ENCODE measurements at places on chromosomes 5 and 9.

- no peak for DNase-seq
These were observed 133.1 kb downstream of the KCNIP1 start for GRCh38 chr5:170636801-170637477.

- DNase-seq, result no peak
These were observed 32.7 kb upstream of the RIC1 start for GRCh38 chr9:5596173-5596572.

GRCh38 chr5:150224483-150225027, 34.7 kb downstream of the SLC6A7 start:
- no peak for DNase-seq

DNA sequence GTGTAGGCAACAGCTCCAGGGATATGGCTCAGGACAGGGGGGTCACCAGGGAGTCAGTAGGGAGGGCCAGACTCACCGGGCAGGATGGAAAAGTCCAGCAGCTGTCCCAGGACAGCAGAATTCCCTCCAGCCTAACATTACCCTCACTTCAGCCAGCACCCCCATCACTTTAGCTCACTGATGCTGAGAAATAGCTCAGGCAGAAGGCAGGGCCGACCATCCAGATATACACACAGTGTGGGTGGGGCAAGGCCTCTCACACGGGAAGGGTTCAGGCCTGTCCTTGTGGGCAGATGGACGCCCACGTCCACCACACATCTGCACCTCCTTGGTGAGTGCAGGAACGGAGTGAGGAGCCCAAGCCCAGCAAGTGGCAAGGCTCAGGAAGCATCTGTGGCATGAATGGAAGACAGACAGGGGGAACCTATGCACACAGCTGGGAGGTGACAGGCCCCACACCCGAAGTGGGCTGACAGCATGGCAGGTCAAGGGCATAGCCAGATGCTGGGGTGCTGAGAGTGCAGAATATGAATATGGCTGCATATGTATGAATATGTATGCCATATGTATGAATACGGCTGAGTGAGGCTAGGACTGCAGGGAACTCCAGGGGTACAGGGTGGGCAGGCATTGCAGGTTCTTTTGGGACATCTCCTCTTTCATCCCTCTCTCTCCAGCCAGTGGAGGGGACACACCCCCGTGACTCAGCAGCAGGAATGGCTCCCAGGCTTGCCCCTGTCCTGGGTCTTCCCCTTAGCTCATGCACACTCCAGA, 17.0 kb downstream of the BICD2 start:
- DNase-seq, result no peak

- DNase-seq, result no peak
These were observed 72.5 kb upstream of the CACNA1B start for GRCh38 chr9:137804908-137805630.

- DNase-seq, result no peak
These were observed 32.1 kb downstream of the NCS1 start for GRCh38 chr9:130204341-130204740.

DNA sequence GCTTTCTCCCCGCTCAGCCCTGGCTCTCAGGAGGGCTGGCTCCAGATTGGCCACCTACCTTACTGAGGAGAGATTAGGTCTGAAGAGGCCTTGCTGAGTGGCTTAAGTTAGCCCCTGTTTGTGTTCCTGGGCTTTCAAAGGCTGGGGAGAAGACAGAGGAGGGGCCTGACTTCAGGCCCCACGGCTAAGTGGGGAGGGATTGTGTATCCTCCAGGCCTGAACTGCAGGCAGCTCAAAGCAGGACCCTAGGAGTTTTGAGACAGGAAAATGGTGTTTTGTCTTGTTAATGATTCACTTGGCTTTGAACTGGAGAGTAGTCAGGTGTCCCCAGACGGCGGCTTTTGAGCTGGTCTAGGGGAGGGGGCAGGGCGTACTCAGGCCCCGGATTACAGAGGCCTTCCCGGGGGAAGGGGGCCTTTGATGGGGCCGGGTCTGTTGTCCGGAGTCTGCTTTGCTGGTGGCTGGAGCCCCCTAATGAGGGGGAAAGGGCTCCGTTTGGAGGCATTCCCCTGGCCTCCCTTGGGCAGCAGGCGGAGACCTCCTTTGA, 162.0 kb upstream of the SMIM23 start:
- no peak for DNase-seq

DNA sequence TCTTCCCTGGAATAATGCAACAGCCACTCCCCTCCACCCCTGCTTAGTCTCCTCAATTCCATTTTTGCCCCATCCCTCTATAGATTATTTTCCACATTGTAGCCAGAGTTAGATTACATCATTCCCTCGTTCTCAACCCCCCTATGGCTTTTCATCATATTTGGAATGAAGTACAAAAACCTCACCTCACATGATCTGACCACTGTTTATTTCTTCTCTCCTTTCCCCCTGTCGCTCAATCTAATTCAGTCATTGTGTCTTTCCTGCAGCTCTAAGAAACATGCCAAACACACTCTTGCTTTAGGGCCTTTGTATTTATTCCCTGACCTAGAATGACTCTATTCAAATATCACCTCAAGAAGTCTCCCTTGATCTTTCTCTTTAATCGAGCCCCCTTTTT, 22.6 kb upstream of the HK3 start:
- no peak for DNase-seq

- DNase-seq, result no peak
These were observed 174.5 kb upstream of the DAP start for GRCh38 chr5:10935536-10935935.

DNA sequence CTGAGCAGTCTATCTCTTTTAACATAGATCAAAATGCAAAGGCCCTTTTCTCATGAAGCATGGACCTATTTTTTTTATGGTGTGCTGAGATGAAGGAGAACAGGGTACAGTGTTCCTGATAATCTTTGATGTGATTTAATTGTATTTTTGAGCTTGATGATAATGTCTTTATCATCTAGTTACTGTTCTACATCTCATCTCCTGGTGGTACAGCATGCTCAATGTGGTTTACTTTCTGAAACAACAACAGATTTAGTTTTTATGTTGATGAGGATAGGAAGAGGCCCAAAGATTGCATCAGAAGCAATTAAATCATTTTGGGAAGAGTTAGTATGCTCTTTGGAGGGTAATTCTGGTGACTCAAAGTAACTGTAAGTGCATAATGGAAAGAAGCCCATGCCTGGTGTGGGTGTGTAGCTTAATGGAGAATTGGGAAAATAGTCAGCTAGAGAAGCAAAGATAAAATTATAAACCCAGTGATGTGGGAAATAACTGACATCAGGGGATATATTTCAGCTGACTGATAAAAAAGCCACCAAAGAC, 123.0 kb upstream of the KCNN2 start:
- DNase-seq, result no peak

DNA sequence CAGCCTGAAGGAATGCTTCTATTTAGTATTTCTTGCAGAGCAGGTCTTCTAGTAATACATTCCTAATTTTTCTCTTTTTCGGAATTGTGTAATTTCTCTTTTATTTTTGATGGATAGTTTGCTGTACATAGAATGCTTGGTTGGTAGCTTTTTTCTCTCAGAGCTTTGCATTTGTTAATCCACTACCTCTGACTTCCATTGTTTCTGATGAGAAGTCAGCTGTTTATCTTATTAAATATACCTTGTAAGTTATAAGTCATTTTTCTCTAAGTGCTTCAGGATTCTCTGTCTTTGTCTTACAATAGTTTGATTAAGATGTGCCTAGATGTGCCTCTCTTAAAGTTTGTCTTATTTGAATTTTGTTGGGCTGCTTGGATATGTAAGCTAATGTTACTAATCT, 101.9 kb downstream of the HTR1A start:
- no peak for DNase-seq

- no peak for DNase-seq
These were observed 28.4 kb downstream of the MRPS27 start for GRCh38 chr5:72291601-72292000.

GRCh38 chr9:94672811-94673487, 33.6 kb upstream of the FBP1 start:
- DNase-seq, result no peak

GRCh38 chr9:92377876-92378275, 26.5 kb downstream of the OGN start:
- no peak for DNase-seq

- no peak for DNase-seq
These were observed 73.2 kb downstream of the TRIO start for GRCh38 chr5:14216372-14216771.

- DNase-seq, result no peak
These were observed 78.9 kb downstream of the CFAP95 start for GRCh38 chr9:69899491-69899890.

GRCh38 chr9:8534828-8535227, 735.2 kb upstream of the DMAC1 start:
- DNase-seq, result no peak

GRCh38 chr9:129921905-129922304, 86.6 kb downstream of the USP20 start:
- no peak for DNase-seq

- DNase-seq, result no peak
These were observed 161.1 kb downstream of the C5orf15 start for GRCh38 chr5:133807348-133807747.

Measured in BE2C (cell line).